Non-pigmented ciliary epithelial cell (primary cell): ENCODE measurements at places on chromosomes 2 and 18.

- no peak for DNase-seq
Measured at GRCh38 chr2:101081375-101081907, 69.7 kb downstream of the TBC1D8 start.

GRCh38 chr2:149394864-149395263, 64.5 kb downstream of the LYPD6 start:
- DNase-seq: no peak

- DNase-seq: no peak
Measured at GRCh38 chr2:105143467-105144151, 97.9 kb upstream of the GPR45 start.

DNA sequence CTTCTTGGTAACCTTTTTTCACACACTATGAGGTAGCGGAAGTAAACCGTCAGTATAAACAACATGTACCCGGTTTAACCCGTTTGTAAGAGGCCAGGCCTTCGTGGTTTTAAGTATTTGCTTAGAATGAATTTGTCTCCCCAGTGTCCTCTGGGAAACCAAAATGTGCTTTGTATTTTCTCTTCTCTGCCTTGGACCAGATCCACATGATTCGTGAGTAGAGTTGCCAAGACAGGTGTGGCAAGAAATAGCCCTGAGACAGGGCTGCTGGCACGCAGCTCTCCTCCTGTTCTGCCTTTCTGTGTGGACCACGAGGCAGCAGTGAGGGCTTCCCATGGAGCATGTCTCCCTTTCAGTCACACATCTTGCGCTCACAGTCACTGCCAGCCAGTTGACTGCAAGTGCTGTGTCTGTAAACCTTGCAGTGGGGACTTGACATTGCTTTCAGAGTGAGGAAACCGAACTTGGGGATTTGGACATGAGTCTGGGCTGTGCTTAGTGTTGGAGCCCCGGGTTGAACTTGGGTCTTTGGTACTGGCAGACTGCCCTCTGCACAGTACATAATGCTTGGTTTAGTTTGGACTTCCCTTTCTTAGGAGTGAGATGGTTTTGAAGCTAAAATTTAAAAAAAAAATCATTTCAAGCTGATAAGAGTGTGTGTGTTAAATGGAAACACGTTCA, 19.1 kb downstream of the BCL2L11 start:
- DNase-seq: no peak

DNA sequence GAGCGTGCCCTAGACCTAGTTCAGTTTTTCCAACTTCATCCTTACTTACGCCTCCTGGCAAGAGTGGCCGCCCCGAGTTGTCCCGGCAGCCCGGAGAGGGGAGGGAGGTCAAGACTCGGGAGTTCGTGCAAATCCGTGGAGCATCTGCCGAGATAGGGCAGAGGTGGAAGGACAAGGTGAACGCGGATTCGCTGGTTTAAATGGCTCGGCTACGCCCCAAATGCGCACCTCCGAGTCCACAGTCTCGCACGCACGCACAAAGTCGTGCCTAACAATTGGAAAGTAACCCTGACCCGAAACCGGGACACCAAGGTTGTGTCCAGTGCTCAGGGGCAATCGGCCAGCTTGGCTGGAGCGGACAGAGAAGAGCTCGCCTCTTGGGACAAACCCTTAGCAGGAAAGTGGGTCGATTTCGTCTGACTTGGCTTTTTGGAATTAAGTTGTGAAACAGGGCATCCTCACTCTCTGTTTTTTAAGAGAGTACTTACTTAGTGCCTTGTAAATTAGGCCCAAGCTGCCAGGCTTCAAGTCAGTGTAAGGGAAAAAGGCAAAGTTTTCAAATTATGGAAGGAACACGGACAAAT, 726 bp upstream of the SS18 start:
- no peak for DNase-seq

DNA sequence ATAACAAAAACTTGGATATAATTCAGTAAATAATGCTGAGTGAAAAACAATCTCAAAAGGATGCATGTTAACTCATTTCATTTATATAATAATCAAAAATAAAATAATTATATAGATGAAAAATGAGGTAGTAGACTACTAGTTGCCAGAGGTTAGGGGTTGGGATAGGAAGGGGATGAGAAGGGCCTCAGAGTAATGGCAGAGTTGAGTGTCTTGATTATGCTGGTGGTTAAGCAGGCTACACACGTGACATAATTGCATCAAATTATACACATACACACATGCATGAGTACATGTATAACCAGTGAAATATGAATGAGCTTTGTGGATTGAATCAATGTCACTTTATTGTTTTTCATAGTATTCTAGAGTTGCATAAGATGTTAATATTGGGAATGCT, 201.0 kb downstream of the RIT2 start:
- DNase-seq: no peak

DNA sequence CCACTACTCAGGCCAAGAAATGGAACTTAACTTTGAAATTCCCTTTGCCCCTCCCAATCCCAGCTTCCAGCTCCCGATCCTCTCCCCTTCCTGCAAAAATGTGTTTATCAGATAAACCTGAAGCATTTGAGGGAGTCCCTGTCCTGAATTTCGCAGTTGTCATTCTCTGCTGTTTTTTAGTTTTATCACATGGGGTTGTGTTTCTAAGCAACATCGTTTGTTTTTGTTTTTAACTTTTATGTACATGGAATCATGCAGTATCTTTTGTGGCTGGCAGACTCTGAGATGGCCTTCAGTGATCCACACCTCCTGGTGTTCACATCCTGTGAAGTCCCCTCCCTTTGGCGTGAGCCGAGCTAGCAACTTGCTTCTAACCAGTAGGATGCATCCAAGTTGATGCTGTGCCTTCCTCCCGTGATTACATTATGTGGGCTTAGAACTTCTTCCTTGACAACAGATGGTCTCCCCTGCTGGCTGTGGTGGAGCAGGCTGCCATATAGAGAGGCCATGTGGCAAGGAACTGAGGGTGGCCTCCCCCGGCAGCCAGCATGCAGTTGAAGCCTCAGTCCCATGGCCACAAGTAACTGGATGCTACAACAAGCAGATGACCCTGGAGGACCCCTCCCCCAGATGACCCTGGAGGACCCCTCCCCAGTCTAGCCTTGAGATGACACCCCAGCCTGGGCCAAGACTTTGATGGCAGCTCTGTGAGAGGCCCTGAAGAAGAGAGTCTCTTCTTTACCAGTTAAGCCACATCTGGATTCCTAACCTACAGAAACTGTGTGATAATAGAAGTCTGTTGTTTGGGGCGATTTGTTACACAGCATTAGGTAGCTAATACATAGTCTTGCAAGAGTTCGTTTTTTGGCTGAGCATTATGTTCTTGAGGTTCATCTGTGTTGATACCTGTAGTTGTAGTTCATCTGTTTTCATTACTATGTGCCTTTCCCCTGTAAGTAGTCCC, 27.7 kb downstream of the SH3BP4 start:
- no peak for DNase-seq

- DNase-seq: no peak
Measured at GRCh38 chr2:66771359-66771976, 336.5 kb downstream of the MEIS1 start.

DNA sequence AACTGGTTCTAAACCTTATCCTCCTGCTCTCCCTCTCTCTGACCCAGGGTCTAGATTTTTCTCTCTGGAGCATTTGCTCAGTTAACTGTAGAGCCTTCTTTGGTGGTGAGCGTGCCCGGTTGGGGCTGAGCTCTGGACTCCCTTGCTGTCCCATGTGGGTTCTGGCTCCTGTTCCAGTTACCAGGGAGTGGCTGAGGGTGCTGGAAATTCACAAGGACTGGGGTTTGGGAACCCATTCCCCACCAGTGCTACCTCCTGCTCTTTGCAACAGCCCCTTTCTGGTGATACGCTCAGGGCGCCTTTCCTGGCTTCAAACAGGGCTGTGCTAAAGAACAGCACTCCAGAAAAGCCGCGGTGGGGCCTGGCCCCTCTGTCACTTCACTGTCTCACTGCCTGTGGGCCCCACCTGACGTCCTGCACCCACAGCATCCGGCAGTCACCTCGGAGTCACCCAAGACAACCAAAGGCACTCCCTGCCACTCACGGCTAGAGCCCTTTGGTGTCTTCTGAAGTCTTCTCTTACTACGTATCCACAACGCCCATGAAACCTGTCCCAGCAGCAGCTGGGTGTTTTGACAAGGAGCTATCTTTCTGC, 41.3 kb downstream of the CAPN13 start:
- no peak for DNase-seq

DNA sequence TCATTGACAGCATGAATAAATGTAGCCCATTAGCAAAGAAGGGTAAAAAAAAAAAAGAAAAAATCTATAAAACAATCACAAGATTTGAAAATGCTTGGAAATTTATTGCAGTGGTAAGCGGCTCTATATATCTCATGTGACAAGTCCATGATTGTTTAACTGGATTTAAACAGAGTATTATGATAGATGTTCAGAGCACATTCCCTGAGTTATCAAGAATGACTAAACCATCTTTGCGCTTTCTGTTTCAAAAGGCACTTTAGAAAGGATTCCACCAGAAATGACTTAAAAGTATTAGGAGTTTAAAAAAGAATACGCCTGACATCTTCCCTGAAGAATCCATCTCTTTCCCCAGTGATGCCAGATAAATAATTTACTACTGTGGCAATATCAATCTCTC, 409.5 kb upstream of the UBE2E3 start:
- no peak for DNase-seq
